NCI-H226 (cell line): ENCODE measurements at places on chromosomes 2 and 18.

DNA sequence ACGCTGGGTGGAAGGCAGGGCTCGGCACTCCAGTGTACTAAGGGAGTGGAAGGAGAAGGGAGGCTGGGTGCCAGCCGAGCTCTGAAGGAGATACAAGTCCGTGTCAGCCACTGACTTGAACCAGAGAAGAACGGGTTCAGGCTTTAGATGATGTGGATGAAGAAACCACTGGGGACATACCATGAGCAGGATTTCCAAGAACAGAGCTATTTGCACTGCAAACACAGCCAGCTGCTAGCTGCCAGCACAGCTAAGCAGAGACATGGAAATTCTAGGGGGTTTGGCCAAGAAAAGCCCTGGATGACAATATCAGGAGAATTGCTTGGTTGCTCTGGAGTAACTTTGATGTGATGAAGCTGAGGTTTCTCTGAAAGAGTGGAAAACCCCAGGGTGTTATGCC is 5.2 kb downstream of the CD207 start:
- DNase-seq, result no peak

DNA sequence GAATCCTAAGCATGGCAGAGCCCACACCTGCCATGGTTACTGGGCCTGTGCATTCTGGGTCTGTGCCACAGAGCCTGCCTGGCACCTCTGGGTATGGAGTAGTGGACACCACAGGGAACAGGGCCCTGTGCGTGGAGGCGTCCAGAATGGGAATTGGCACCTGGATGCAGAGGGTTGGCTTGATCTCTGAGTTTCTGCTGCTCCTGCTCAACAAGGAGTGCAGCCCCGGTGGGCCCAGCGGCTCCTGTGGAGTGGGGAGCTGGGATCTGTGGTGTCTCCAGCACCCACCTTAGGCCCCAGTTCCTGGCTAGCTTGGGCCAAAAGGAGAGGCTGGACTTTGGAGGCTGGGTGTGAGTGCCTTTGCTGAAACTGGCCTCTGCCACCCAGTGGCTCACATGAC is 7.9 kb upstream of the ANKRD62 start:
- DNase-seq, result no peak

GRCh38 chr2:206031162-206031784 is 54.7 kb downstream of the INO80D start:
- no peak for DNase-seq

GRCh38 chr2:24176326-24176725 is 1.5 kb downstream of the FAM228A start:
- DNase-seq, result no peak

- DNase-seq, result peak; percentile 94
Measured at GRCh38 chr2:231161877-231162329, 36.5 kb upstream of the ARMC9 start.

GRCh38 chr2:205511221-205511620 is 171.1 kb upstream of the NRP2 start:
- DNase-seq, result no peak

DNA sequence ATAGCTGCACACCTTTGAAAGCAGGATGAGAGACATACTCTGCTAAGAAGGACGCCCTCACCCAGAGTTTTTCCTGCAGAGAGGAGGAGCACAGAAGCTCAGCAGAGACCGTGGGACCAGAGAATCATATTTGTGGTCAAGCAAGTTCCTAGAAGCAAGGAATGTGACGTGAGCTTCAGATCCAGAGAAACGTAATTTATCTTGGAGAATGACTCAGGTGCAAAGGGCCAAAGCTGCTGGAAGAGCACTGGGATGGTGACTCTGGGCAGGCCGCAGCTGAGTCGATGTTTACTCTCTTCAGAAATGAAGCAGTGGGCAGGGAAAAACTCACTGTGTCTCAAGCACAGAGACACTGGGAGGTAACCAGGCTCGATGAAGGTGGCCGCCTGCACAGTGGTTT is 50.1 kb upstream of the IGFBP2 start:
- DNase-seq, result peak; percentile 32

DNA sequence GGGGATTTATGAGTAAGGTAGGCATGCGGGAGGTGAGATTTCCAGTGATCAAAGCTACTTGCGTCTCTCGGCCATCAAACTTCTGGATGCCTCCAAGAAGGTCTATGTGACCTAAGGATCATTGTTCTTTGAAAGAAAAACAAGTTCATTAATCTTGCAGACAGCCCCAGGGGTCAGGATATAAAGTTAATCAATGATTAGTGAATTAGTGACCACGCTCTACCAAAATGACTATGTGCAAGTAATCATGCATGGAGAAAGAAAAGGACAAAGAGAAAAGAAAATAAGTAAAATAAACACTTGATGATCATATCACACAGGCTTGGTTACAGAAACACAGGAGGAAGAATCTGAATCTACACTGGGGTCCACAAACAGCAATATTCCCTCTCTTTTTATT is 42.5 kb upstream of the BCL11A start:
- no peak for DNase-seq

- DNase-seq, result no peak
Measured at GRCh38 chr2:211591426-211591825, 947.2 kb downstream of the ERBB4 start.

DNA sequence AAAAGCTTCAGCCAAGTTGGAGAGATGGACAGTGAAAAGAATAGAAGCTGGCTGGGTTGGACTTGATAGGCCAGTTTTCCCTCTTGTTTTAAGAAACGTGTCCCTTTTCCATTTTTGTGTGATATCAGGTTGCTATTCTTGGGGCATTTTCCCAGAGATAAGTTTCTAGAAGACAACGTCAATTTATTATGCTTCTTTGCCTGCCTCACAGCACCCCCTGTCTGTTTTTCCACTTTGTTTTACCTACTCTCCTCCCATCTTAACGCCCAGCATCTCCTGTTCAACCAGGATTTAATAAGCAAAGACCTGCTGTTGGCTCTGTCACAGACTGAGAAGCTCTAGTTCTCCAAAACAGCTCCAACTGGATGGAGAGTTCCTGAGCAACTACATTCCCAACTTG is 317.8 kb upstream of the ZNF521 start:
- no peak for DNase-seq

DNA sequence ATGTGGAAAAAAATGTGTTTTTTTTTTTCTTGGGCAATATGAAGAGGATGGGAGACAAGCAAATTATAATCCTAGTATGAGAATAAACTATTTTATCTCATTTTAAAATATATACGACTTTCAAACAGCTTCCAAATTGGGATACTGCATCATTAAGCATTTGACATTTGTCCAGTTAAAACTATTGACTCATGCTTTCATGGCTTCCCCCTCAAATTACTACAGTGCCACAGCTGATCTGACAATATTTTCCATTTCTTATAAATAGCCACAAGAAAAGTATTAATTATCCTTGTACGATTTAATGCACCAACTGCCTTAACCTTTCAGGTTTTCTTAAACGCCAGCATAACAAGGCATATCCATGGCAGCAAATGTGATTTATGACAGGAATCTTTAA is 1134.8 kb upstream of the ZEB2 start:
- DNase-seq, result no peak

DNA sequence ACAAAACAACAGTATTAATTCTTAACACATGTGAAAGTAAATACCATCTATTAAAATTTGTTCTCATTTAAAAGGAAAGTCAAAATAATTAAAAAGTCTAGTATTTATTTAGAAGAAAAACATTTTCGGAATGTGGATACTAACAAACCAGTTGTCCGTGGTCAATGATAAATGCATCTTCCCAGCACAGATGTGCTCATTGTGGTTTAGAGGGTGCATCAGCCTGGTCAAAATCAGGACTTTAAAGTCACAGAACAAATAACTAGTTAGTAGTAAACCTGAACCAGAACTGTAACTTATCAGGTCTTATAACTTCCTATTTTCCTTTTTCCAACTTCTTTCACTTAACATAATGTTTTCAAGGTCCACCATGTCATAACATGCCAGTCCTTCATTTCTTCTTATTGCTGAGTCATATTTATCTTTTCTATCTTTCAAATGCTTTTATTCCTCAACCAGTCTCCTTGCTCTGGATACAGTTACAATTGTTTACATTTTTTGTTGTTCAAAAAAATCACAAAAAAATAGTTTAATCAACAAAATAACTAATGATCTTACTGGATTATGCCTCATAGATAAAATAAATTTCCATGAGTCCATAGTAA is 55.8 kb downstream of the ID2 start:
- DNase-seq, result no peak

DNA sequence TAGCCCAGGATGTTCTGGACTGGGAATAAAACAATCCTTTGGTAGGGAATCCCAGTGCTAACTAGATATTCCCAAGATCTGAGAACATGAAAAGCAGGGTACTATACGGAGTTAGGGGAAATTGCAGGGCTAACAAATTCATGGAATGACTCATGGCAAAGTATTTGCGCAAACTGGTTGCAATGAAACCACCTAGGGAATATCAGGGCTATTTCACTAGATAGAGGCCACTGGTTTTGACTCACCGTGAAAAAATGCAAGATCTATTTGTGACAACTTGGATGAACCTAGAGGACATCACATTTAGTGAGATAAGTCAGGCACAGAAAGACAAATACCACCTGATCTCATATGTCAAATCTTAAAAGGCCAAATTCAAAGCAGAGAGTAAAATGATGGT is 233.3 kb downstream of the MBD2 start:
- DNase-seq, result peak; percentile 86

DNA sequence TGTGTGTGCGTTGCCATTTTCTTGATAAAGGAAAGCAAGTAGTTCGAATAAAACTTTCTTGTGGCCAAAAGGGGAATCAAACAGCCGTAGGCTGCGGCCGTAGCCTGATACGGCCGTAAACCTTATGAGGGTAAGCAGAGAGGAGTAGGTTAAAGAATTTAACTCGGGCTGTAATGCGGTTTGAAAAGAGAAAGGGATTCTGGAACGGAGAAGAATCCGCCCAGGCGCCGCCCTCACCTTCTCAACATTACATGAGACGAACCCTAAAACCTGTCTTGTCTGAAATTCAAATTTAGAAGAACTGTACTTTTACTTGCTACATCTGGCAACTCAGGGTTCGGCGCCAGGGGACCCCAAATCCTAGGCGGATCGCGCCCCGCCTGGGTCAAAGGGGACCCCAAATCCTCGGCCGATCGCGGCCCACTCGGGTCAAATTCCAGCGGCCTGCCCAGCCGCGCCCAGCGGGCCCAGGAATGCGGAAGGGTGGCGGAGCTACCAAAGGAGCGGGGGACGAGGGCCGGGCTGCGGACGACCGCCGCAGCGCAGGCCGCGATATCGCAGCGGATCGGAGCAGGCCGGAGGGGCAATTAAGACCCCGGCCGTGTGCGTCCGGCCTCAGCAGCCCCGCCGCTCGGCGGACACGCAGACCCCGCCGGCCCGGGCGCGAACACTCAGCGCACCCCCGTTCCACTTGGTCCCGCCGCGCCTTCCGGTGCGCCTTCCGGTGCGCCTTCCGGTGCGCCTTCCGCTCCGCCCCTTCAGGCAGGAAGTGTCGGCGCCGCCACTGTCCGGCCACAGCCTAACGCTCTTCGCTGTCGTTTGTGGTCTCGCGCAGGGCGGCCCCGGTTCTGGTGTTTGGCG is at the start of gene MYL12B:
Gene MYL12B (plus strand): TSS at position 761 of the 861 bp plus-strand sequence. CDS start 10,766 bp downstream, outside the sequence.
- DNase-seq, result peak; percentile 76

GRCh38 chr2:207511851-207512250 is 17.9 kb upstream of the CREB1 start:
- no peak for DNase-seq

GRCh38 chr2:163475815-163476214 is 260.0 kb downstream of the FIGN start:
- no peak for DNase-seq

DNA sequence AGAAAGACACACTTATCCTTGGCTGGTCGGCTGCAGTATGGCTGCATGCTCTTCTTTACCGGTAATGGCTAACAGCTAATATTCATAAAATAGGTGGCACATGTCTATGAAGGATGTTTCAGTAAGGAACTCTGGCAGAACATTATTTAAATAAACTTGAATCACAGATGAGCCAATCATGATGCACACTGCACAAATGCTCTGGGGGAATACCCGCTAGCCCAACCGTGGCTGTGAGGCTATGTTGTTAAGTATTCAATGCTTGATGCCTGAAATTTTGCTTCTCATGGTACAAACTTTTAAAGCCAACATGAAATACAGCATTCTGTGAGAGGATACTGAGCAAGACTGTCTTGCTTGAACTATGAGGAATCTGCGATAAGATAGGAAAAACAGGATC is 505.8 kb downstream of the ZEB2 start:
- peak; percentile 6 for DNase-seq
